ENCODE measurements at places on chromosomes 3 and 15.

DNA sequence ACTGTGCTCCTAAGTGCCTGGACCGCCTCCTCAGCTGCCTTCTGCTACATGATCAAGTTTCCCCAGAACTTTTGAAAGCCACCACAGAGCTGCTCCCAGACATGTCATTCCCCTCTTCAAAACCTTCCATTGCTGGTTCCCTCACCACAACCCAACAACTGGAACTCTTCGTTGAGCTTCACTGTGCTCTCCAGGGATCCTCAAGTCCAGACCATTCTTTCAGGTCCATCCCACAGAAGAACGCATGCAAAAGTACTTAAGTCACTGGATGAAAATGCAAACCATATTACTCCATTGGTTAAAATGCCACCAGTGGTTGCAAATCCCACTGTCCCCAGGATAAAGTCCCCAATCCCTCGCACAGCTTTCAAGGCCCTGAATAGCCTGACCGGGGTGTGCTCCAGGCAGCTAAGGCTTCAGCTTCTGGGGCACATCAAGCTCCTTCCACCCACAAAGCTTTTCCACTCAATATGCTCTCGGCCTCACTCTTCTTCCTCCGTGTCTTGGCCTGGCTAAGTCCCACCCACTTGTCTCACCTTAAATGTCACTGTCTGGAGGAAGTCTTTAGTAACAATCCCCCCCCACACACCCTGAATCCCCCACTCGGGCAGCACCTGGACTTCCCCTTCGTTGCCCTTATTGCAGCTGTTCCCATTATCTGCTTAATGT is 84.8 kb downstream of the XXYLT1 start:
- DNase-seq: no peak

- DNase-seq: no peak
These were observed 116.1 kb upstream of the KLHL25 start for GRCh38 chr15:85910834-85911233.

GRCh38 chr15:65377105-65377975 is 462 bp downstream of the IGDCC3 start:
- DNase-seq: no peak

- no peak for DNase-seq
These were observed 19.5 kb downstream of the PRKCD start for GRCh38 chr3:53180305-53181023.

- no peak for DNase-seq
These were observed 102.6 kb downstream of the SNRK start for GRCh38 chr3:43388915-43389314.

- no peak for DNase-seq
These were observed 126.8 kb upstream of the ABHD17C start for GRCh38 chr15:80568298-80568697.

DNA sequence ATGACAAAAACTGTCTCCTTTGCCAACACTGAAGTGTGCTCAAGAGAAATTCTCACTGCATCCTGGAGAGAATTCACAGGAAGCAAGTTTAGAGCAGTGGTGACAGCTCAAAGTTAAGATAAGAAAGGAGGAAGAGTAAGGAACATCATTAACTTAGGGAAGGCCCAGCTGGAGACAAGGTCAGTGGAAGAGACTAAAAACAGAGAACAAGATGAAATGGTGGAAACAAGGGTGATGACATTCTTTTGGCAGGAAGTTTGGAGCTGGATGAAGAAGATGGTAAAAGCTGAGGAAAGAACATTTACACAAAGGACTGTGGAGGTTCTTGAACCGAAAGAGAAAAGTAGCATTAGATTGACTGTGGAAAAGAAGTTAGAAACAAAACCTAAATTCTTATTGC is 6.7 kb upstream of the SUCLG2 start:
- no peak for DNase-seq
